ENCODE measurements at places on chromosomes 12 and 14.

DNA sequence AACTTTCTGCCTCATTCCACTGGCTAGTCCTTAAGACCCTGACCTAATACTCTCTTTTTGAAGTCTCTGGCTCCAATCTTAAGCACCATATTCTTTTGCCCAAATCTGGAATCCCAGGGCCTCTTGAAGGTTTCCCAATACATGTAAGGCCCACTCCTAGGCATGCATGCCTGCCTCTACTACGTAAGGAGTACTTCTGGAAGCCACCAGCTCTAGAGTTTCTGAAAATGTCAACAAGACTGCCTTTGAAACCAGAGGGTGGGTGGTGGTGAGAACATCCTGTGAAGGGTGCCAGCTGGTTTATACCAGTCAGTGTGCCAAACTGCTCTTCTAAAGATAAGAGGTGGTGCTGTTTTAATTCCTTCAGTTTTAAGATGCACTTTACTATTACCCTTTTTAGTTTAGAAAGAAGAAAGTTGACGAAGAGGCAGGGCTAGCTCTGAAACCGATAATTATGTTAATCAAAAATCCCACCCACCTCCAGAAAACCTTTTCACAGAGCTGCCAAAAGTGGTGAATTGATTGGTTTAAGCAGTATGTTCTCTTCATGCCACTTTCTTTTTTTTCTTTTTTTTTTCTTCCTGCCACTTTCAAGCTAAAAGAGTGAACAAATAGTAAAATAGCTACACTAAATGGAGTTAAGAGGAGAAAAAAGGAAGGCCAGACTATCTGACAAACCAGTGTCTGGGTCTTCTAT is 8.7 kb upstream of the WDR89 start:
- DNase-seq: no peak

DNA sequence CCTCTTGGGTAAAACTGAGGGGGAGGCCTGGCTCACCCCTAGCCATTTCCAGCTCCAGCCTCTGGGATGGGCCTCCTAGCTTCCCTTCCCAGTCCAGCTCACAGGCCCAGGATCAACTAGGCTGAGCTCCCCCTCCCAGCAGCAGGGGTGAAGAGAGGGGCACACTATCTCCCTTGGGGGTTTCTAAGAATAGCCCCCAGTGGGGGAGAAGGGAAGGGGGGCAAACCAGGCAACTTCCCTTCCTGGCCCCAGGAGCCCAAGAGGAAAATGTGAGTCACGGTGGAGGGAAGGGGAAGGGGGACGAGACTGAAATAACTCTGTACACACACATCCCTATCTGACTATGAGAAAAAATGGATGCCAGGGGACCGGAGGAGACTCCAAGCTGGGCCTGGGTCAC is 9.0 kb downstream of the ADCY6 start:
- no peak for DNase-seq

DNA sequence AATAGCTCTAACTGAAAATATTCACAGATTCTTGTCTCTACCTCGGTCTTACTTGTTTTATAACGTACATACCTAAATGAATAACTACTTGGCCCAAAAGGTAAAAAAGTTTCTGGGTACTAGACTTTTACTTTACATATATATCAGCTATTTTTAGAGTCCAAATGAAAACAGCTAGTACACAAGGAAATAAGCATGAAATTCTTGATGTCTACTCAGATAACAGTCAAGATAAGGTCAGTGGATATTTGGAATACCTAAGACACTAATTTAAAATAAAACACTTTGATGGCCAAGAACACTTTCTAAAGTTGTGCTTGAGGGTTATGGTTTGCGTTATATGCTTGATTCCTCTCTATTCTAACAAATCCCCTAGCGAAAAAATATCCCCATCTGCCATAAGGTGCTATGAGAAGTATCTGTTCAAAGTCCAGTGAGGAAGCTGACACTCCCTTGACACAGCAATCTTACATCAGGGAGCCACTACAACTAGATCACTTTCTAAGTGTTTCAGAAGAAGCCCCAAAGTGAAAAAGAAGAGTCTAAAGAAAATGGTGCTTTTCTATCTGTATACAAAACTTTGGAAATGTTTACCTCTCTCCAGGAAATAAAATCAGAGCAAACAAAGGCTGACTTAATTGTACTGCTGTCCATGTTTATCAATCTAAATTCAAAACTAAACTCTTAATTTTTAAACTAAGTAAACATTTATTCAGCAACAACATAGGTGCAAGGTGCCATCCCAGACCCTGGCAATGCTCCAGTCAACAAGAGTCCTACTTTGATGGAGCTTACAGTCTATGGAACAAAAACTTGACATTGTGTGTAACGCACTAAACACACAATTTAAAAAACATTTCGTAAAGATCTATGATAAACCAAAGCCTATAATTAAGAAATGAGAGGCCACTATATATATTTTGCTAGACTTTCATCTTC is 11.7 kb downstream of the PTPN21 start:
- peak; percentile 56 for DNase-seq

DNA sequence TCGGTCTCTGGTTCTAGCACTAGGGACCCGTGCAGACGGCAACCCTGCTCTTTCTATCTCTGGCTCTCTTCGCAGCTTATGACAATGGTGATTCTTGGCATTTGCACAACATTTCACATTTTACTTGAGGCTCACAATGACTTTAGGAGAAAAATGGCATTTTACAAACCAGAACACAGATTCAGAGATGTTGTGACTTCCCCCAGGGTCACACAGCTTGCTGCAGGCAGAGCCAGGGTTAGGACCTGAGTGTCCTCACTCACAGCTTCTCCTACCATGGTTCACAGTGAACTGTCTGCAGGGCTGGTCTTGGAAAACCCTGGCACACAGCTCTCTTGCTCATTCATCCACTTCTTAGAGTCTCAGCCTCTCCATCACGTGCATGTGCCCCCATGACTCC is 23.7 kb downstream of the P2RX7 start:
- no peak for DNase-seq

DNA sequence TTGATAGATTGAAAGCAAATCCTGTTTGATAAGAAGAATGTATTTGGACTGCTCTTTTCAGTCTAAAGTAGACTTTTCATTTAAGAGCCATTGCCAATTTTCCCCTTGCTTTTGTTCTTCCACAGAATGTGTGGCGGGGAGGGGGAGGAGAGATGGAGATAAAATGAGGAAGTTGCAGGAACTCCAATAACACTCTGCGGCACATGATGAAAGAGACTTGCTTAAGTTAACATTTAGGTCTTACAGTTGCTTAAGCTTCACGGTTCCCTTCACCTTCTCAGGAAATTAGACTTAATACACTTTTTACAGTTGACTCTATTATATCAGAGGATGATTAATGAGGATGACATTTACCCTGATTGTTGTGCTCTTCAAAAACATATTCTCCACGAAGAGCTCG is 537.3 kb downstream of the TMTC2 start:
- no peak for DNase-seq

DNA sequence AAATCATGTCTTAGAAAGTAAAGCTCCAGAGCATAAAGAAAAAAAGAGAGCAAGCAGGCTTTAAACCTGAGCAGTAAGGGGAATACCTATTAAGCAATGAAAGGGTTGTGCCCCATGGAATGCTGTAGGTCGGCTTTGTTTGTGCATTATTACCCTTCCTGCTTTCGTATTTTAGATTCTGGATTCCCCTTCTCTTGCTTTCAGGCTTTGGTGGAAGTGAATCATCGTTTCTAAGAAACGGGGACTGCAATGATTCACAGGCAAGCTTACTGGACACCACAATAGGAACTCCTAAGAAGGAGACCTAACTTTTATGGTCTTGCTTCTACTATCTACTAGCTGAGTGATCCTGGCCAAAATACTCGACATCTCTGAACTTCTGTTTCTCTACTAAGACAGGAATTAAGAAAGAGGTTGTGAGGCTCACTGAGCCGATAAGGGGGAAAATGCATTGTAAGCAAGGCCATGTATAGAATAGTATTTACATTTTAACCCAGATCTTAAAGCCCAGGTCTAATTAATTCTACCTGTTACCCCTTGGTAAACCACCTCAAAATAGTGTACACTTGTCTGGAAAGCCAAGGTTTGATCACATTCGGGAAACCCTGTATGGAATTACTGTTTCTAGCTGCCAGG is 1.2 kb upstream of the BMAL2 start:
- no peak for DNase-seq

DNA sequence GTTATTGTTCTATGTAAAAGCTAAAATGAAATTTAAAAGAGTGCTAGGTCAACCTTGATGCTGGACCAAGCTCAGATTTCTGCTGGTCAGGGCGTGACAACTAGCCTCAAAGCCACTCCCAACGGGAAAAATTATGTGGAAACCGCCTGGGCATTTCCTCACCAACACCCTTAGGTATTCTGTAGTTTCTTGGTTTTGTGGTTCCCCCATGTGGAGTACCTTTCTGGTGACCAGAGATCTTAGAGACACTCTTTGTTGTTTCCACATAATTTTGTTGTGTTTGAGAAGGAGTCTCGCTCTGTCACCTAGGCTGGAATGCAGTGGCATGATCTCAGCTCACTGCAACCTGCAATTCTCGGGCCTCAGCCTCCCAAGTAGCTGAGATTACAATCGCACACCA is 119.9 kb downstream of the DENND5B start:
- no peak for DNase-seq

DNA sequence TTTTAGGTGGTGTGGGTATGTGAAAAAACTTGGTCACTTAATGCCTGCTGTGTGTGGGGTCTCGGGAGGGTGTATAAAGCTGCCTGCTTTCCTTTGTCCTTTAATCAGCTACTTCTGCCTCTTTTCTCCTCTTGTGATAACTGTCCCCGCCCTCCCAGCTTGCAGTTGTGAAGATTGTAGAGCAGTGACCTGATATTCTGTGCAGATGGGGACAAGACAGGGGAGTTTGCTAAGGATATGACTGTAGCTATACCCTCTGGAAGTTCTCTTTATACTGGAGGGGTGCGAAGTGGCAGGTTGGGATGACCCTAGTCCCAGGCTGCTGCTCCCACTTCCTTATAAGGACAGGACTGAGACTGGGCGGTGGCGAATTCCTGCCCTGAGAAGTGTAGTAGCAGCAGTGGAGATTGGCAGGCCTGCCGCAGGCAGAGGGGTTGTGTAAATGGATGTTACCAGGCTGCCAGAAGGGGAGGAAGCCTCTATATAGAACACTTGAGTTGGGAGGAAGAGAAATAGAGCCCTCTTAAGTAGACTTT is 835 bp downstream of the MYL6 start:
- peak; percentile 59 for DNase-seq

GRCh38 chr12:31510034-31510433 is 80.9 kb downstream of the DENND5B start:
- no peak for DNase-seq

DNA sequence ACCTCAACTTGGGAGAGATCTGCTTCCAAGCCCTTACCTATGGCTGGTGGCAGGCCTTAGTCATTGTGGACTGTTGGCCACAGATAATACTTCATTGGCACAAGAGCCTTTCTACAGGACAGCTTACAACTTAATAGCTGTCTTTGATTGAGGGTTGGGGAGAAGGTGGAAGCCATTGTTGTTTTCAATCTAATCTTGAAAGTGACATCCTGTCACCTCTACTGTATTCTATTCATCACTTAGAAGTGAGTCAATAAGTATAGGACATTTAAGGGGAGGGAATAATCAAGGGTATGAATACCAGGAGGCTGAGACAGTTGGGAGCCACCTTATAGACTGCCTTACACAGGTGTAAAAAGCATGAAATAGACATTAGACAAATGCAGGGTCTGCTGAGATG is 906.3 kb downstream of the NRXN3 start:
- no peak for DNase-seq

DNA sequence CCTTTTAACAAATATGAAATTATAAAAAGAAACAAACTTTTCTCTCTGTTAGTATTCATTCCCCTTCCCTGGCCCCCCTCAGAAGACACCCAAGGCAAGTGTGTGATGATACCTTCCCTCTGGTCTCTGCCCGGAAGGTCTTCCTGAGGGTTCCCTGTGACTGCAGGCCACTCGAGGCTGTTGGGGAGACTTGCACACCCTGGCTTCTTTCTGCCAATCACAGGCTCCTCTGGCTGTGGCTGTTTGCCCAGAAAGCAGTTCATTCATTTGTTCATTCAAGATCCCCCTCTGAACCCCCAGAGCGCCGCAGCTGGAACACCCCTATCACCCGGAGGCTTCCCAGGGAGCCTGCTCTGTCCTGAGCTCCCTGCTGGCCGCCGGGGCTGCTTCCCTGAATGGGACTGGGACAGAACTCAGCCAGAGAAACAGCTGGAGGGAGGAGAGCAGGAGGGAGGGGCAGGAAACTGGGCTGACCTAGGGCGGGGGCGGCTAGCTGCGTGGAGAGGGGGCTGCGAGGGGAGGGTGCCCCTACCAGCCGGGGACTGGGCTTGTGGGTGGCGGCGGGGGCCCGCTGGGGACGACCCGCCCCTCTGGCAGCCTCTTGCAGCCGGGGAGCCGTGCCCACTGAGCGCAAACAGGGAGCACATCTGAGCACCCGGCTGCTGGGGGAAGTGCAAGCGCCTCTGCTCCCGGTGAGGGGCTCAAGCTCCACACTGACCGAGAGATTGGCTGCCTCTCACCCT is at the start of gene CMKLR1:
Gene CMKLR1 (minus strand): TSS at position 397 of the 743 bp plus-strand sequence. CDS start 45,720 bp downstream, outside the sequence.
- no peak for DNase-seq

DNA sequence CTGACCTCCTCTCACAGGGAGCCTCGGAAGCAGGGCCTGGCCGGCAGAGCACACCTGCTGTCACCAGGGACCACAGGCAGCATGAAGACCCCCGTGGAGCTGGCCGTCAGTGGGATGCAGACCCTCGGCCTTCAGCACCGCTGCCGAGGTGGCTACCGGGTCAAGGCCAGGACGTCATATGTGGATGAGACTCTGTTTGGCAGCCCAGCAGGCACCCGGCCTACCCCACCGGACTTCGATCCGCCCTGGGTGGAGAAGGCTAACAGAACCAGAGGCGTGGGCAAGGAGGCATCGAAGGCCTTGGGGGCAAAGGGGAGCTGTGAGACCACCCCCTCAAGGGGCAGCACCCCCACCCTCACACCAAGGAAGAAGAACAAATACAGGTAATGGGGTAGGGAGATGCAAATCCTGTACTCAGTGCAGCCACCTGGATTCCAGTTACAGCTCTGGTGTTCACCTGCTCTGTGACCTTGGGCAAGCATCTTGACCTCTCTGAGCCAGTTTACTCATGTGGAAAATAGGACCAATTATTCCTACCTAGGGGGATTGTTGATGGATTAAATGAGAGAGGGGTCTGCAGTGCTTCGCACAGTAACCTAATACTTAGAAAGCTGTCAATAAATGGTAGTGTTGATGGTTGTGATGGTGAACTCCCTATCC is 1.3 kb downstream of the RITA1 start:
- no peak for DNase-seq

DNA sequence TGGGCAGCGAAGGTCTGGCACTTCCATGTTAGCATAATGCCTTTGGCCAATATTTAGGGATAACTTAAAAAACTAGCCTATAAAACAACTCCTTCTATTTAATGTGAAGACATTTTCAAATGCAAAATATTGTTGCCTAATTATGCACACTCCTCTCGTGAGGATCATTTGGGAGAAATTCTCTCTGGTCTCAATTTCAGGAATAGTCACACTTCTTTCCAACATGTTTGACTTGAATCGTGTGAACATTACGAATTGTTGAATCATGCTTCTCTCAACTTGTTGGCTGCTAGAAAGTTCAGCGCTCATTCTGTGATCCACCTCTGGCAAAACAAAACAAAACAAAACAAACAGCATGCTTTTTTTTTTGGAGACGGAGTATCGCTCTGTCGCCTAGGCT is 313.2 kb downstream of the SEC23A start:
- DNase-seq: no peak

Measured in NCI-H82 (cell line).